ENCODE measurements at places on chromosomes 5 and 9.

DNA sequence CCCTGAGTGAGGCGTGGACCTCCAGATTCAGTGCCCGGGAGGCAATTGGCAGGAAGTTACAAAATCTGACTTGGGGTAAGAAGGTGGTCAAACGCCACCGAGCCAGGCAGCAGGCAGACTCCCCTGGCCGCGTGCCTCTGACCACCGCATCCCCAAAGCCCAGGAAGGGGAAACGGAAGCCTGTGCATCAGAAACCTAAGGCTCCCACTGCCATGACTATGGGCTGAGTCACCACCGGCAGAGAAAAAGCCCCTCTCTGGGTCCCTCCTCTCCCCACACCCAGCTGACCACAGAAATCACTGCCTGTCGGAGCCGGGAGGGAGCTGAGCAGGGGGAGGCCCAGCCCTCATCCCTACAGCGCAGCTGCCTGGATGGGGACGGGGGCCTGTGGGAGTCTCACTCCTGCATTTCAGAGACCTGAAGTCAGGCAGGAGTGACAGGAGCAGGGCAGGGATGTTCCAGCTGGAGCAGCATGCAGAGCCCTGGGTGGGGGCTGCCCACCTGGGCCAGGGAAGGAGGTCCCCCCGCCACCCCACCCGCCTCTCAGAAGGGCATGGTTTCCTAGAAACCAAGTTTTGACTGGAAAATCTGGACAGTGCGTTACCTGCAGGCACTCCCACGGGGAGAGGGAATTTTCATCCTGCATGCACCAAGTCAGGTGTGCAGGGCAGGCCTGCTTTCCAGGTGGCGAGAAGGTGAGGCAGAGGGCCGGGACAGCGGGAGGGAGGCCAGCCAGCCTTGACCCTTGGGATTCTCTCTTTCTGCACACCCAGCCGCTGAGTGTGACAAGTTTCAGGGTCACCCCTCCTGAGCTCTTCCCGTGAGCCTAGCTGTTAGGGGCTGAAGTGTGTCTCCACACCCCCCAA lies 68.2 kb downstream of the LRSAM1 start:
- peak; percentile 28 for DNase-seq

- peak; percentile 53 for DNase-seq
These were observed 5.9 kb downstream of the DMRTA1 start for GRCh38 chr9:22452415-22453010.

- DNase-seq, result no peak
These were observed 28.9 kb downstream of the CERT1 start for GRCh38 chr5:75482482-75482881.

DNA sequence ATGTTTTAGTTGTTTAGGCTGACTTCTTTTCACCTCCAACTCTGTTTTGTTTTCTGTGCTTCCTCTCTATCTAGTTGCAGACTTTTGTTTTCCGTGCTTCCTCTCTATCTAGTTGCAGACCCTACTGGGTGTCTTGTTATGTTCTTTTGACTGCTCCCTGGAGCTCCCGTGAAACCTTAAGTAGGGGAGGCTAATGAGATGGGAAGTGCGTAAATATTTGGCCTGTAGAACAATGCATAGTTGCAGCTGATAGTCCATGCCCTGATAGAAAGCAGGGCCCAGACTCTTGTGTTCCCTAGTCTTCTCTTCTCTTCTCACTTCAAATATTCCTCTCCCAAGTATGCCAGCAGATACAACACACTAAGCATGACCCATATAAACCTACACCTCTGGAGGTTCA lies 757.0 kb downstream of the BRINP1 start:
- DNase-seq, result no peak

Measured in CD4-positive, alpha-beta T cell treated with Interleukin-10 for 1 hour (primary cell).